ENCODE measurements at places on chromosomes 5 and 9.

- DNase-seq = no peak
Observed at GRCh38 chr9:33418090-33418489, 15.7 kb upstream of the AQP7 start.

GRCh38 chr9:87515588-87516221 lies 18.0 kb downstream of the DAPK1 start:
- no peak for DNase-seq

GRCh38 chr9:38091310-38092199 lies 22.5 kb upstream of the SHB start:
- DNase-seq = no peak

- DNase-seq = no peak
Observed at GRCh38 chr9:110688329-110688728, 19.7 kb downstream of the MUSK start.
